Activated CD8-positive, alpha-beta memory T cell treated with anti-CD3 and anti-CD28 coated beads for 4 hours (primary cell): ENCODE measurements at places on chromosomes 7 and 10.

DNA sequence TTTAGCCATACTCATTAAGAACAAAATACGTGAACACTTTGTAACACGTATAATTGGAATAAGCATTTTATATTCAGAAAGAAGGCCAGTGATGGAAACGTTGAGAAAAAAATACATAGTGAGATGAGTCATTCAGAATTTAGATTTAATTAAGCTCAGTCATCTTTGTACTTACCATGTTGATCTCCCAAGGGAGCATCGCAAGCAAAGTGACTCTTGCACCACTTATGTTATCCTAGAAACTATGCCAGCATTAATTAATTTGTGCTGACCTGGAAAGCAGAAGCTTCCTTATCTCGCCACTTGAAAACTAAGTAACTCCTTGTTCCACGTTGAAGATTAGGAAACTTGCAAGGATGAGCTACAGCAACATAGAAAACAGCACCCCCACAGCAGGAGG is 9.7 kb upstream of the MPP7 start:
- DNase-seq: no peak

GRCh38 chr7:33563651-33564050 is 341.7 kb upstream of the BMPER start:
- DNase-seq: no peak

- DNase-seq: peak; percentile 69
Observed at GRCh38 chr10:133307776-133308420, 774 bp downstream of the TUBGCP2 start.

DNA sequence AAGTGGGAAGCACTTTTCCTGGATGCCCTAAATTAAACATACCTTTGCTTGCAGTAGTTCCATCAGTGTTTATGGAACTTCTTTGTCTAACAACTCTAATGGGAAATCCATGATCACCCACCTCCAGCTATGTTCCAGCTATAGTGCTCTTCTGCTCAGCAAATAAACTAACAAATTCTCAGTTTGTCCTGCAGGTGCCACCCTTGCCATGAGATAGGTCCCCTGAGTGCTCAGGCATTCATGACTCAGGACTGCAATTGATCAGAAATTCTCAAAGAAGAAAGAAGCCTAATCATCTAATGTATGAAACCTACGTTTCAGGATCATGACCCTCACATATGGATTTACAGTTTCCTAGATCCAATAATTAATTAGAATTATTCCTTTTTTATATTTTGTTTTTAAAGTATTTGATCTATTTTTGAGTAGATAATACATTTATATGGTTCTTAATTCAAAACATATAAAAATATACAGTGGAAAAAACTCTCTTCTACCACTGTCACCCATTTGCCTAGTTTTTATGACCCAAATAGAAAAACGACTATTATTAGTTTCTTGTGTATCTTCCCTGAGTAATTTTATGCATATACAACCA is 48.7 kb upstream of the DYNC1I1 start:
- DNase-seq: no peak

- DNase-seq: no peak
Observed at GRCh38 chr7:30175636-30176147, 40.9 kb downstream of the MTURN start.

DNA sequence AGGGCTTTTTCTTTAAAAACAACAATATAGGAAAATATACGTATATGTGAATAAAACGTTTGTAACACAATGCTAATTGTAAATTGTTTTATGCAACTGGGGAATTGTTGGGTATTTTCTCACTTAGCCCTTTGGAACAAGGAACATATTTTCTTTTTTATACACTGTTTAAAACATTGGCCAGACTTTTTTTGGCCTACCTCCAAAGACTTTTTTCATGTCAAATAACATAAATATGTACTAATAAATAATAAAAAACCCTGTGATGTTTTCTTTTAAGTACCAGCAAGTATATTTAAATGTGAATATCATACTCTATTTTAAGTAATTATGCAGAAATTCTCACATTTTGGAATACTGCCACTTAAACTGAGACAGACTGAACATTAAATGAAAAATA is 15.7 kb downstream of the TMEM106B start:
- no peak for DNase-seq

DNA sequence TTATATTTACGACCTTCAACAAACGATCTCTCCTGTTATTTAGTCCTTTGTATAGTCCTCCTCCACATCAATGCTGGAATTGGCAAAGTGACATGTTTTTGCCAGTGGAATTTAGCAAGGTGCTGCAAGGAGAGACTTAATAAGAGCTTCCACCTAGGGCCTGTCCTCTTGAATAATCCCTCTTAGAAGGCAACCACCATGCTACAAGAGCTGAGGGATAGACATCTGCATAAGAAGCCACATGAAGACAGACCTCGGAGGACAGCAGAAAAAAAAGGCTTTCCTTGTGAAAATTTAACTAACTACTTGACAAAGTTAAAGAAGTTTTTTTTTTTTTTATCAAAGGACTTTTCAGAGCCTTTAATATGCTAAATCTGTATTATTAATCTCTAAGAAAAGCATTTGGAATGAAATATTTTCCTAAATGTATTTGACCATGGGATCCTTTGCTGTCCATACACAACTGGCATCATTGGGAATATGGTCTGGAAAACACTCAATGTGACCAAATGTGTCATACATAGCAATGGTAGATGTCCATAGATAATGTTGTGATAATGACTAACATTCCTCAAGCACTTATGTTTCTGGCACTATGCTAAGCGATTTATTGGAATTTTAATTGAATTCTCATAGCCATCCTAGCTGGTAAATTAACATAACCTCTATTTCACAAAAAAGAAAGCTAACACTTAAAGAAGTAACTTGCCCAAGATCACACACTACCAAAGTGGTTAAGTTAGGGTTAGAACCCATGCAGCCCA is 13.2 kb downstream of the HYCC1 start:
- no peak for DNase-seq

DNA sequence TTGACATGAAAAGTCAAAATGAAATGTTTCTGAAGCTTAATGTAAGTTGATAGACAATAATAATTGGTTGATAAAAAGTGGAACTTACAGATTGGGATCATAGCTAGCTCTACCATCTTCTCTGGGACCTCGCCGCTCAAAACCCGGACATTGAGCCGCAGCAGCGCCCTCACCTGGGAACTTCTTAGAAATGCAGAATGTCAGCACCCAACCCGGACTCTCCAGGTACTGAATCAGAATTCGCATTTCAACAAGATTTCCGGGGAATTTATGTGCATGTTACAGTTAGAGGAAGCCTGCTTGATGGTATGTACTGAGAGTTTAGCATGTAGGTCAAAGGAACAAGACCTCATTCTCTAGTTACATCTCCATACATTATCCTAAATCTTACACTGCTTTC is 36.7 kb upstream of the ABLIM1 start:
- DNase-seq: no peak

DNA sequence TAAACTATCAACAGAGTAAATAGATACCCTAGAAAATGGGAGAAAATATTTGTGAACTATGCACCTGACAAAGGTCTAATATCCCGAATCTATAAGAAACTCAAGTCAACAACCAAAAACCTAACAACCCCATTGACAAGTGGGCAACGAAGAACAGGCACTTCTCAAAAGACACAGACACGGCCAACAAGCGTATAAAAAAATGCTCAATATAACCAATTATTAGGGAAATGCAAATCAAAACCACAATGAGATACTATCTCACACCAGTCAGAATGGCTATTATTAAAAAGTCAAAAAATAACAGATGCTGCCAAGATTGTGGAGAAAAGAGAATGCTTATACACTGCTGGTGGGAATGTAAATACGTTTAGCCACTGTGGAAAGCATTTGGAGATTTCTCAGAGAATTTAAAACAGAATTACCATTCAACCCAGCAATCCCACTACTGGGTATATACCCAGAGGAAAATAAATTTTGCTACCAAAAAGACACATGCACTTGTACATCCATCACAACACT is 63.2 kb upstream of the CAV2 start:
- no peak for DNase-seq

DNA sequence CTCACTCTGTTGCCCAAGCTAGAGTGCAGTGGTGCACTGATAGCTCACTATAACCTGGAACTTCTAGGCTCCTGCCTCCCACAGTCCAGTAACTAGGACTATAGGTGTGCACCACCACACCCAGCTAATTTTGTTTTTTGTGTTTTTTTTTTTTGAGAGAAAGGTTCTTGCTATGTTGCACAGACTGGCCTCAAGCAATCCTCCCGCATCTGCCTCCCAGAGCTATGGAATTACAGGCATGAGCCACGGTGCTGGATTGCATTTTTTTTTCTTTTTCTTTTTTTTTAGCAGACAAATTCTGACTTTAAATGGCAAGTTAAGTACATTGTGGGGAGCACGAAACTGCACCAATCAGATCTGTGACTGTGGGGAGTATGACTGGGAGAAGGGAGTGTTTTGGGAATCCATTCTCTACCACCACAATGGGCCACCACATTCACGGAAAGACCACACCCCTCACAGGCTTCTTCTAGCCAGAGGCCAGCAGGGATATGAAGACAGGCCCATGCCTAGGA is 58.1 kb upstream of the MSMB start:
- no peak for DNase-seq
